ENCODE measurements at places on chromosomes 16 and 17. TPM values are rescaled to one million over a fixed set of nuclear protein-coding genes. Genes with fewer than 3 reads are reported as not detected.
A peak's percentile ranks its signal among the peaks of the same experiment; 100 is the strongest.

DNA sequence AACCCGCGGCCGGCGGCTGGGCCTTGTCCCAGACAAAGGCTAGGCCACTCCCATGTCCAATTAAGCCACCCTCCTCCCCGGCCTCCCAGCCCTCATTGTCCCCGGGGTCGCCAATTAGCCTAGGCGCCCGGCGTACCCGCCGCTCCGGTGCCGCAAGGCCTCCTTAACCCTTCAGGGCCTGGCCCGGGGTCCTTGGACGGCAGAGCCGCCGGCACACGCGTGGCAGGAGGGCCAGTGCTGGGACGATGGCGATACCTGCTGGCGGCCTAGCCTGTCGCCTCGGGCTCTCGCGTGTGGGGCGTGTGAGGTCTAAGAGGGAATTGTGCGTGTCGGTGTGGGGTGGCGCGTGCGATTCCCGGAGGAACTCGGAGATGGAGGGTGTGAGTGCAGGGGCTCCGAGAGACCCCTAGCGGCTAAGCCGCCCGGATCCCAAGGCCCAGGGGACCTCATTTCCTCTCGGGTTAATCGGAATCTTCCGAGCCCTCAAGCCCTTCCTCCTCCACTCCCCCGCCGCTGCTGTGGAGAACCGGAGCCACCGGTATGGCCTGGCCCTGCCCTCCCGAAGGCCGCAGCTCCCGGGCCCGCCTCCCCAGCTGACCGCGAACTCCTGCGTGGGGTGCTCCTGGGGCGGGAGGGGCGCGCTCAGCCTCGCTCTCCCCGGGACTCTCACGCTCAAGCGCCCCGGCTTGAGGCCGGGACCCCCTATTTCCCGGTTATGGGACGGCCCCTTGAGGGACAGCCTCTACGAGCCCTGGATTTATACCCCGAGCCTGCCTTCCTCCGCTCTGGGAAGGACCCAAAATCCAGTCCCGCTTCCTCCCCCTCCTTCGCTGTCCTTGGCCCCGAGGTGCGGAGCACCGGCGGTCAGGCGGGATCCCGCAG is 11.9 kb downstream of the TBX2 start:
- H3K36me3 ChIP-seq = no peaks in the 10 kb centered on the region
- H3K4me3 ChIP-seq = peak overlapping the region; percentile 61
- H3K4me1 ChIP-seq = peaks cover 11% of the 10 kb centered on the region
- no peak overlapping the region for H3K27ac ChIP-seq
- peaks cover 39% of the 10 kb centered on the region for H3K27me3 ChIP-seq

DNA sequence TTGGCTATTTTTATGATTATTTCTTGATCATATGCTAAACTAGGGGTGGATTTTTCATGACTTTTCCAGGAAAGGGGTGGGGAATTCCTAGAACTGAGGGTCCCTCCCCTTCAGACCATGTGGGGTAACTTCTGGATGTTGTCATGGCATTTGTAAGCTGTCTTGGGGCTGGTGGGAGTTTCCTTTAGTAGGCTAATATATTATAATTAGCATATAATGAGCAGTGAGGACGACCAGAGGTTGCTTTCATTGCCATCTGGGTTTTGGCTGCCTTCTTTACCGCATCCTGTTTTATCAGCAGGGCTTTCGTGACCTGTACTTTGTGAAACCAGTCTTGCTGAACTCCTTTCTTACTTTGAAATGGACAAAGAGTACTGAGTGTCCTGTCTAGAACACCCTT is 40.4 kb upstream of the ABCA5 start:
- H3K36me3 ChIP-seq = no peaks in the 10 kb centered on the region
- no peak overlapping the region for H3K27ac ChIP-seq
- no peak for DNase-seq
- no peaks in the 10 kb centered on the region for H3K4me1 ChIP-seq
- no peaks in the 10 kb centered on the region for H3K27me3 ChIP-seq

GRCh38 chr17:78314683-78315354 is 45.1 kb downstream of the SOCS3 start:
- H3K4me1 ChIP-seq = peaks cover 36% of the 10 kb centered on the region
- no peaks in the 10 kb centered on the region for H3K27me3 ChIP-seq
- DNase-seq = no peak
- H3K36me3 ChIP-seq = no peaks in the 10 kb centered on the region
- peak overlapping the region; percentile 19 for H3K4me3 ChIP-seq

- H3K4me1 ChIP-seq = no peaks in the 10 kb centered on the region
- no peak for DNase-seq
- H3K4me3 ChIP-seq = no peak overlapping the region
- H3K27me3 ChIP-seq = no peaks in the 10 kb centered on the region
- H3K27ac ChIP-seq = no peak overlapping the region
- no peaks in the 10 kb centered on the region for H3K36me3 ChIP-seq
These were observed 22.8 kb upstream of the RASD1 start for GRCh38 chr17:17518951-17519350.

DNA sequence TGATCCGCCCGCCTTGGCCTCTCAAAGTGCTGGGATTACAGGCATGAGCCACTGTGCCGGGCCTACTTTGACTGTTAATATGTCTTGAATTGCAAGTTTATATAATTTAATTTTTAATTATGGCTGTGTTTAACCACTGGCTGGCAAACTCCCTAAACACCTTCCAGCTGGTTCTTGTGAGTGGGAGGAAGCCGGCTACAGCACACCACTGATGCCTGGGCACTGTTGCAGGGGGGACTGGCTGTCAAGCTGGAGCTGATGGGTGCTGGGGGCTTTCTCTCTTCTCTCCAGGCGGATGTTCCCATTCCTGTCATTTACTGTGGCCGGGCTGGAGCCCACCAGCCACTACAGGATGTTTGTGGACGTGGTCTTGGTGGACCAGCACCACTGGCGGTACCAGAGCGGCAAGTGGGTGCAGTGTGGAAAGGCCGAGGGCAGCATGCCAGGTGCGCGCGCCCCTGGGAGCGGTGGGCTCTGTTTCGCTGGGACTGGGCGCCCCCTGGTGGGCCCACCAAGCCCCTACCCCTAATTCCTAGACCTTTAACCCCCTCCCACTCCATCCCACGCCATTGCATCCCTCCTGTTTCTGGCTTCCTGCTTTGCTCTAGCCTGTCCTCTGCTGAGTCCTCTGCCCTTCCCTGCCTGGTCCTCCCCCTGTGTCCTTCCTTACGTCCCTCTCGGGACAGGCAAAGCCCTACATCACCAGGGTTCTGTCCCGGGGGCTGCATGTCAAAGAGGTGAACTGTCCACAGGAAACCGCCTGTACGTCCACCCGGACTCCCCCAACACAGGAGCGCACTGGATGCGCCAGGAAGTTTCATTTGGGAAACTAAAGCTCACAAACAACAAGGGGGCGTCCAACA is 9.5 kb downstream of the TBX21 start:
- DNase-seq = peak; percentile 69
- no peak overlapping the region for H3K27ac ChIP-seq
- no peak overlapping the region for H3K4me3 ChIP-seq
- peaks cover 6% of the 10 kb centered on the region for H3K36me3 ChIP-seq
- H3K4me1 ChIP-seq = peaks cover 22% of the 10 kb centered on the region

GRCh38 chr17:44549686-44550085 is 7.6 kb upstream of the FZD2 start:
- H3K4me1 ChIP-seq = no peaks in the 10 kb centered on the region
- no peaks in the 10 kb centered on the region for H3K36me3 ChIP-seq
- H3K4me3 ChIP-seq = no peak overlapping the region
- H3K27ac ChIP-seq = no peak overlapping the region

DNA sequence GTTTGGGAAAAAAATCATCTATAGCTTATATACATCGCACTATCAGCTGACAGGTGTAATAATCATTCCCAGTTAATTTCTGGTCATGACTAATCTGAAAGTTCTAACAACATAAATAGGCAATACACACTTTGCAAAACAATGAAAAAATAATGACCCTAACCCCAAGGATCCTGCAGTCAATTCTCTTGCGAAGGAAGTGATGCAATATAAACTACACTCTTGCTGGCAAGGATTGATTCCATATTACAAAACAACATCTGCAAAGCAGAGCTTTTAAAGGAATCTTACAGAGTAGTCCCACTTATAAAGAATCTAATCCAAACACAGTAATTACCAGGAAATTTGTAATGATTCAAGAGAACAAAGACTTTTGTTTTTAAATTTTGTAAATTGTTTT is 73.4 kb downstream of the MYO1D start:
- H3K4me3 ChIP-seq = no peak overlapping the region
- no peaks in the 10 kb centered on the region for H3K27me3 ChIP-seq
- no peaks in the 10 kb centered on the region for H3K36me3 ChIP-seq
- no peak overlapping the region for H3K27ac ChIP-seq
- DNase-seq = no peak

GRCh38 chr17:1377334-1377733 is 22.7 kb downstream of the YWHAE start:
- H3K4me3 ChIP-seq = no peak overlapping the region
- H3K4me1 ChIP-seq = peaks cover 87% of the 10 kb centered on the region
- no peak overlapping the region for H3K27ac ChIP-seq
- peak; percentile 23 for DNase-seq

DNA sequence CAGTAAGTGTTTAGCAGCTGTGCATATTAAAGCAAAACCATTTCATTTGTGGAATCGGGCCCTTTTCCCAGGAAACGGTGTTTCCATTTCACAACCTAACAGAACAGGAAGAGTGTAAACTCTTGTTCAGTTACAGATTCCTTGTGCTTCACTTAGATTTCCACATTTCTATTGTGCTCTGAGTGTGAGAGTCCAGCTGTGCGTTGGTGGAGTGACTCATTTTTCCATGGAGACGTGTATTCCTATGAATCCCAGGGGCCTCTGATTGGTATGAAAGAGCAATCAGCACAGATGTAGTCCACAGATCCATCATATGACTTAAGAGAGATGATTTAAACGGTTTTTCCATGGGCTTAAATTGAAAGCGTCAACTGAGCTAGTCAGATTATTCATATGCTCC is 13.3 kb upstream of the CAVIN1 start:
- no peaks in the 10 kb centered on the region for H3K4me1 ChIP-seq
- H3K27me3 ChIP-seq = no peaks in the 10 kb centered on the region
- no peak overlapping the region for H3K4me3 ChIP-seq
- H3K27ac ChIP-seq = no peak overlapping the region
- H3K36me3 ChIP-seq = no peaks in the 10 kb centered on the region

DNA sequence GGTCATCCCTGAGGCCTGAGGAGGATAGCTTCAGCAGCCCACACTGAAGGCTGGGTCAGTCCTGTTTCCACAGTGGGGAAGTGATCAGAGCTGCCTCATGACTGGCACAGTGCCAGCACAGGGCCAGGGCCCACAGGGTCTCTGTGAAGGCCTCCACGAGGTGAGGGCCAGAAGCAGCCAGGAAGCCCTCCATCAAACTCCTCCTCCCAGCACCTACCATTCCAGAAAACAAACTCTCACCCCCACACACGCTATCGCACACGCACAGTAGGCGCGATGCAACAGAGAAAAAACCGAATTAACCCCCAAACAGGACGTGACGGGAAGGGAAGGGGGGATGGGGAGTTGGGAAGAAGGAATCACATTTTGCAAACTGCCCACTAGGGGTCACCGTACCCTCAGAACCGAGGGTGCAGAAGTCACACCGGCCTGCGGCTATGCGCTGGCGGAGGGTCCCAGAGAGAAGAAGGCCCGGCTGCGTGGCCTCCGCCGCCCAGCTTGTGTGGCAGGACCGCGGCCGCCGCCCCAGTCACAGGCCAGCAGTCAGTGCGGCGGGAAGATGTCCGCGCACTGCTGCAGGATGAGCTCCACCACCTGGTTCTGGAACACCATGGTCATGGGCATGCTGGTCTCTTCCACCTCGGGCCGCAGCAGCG is 37.6 kb downstream of the ARHGAP27 start:
- H3K4me1 ChIP-seq = no peaks in the 10 kb centered on the region
- peak overlapping the region; percentile 24 for H3K27ac ChIP-seq
- DNase-seq = peak; percentile 41
- no peak overlapping the region for H3K4me3 ChIP-seq
- H3K36me3 ChIP-seq = peaks cover 26% of the 10 kb centered on the region

DNA sequence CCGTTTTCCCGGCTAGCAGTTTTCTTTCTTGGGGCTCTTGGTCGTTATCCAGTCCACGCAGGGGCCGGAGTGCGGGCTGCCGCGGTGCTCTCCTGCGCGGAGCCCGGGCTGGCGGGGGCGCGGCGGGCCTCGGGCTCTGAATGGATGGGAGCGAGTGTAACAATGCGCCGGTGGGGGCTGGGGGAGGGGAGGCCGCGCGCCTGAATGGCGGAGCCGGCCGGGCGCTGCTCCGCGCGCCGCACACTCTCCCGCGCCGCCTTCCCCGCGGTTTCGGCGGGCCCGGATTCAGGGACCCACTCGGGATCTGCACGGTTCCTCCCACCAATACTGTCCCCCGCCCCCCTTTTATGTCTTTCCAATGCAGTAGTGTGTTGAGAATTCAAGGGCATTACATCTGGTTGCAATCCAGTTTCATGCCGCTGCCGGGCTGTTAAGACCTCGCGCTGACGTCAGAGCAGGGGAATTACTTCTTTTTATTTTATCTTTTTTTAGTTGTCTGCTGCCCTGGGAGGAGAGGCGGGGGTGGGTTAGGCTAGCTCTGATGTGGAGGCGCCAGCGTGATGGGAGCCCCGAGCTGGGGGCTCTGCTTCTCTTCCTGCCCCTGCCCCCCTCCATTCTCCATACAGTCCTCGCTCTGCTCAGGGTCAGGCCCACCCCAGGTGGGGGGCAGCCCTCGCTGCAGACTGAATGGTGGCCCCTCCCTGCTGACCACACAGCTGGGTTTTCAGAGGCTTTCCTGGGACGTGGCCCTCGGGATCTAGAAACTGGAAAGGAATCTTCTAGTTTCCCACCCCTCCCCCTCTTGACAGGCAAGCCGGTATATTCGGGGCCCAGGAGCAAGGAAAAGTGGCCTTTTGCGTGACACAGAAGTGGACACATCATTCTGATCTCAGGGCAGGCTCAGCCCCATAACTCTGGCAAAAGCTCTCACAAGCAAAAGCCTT is 1.8 kb downstream of the RAI1 start:
- no peaks in the 10 kb centered on the region for H3K27me3 ChIP-seq
- H3K36me3 ChIP-seq = no peaks in the 10 kb centered on the region
- peaks cover 20% of the 10 kb centered on the region for H3K4me1 ChIP-seq
- DNase-seq = peak; percentile 75
- H3K4me3 ChIP-seq = peak overlapping the region; percentile 66

- H3K4me3 ChIP-seq = no peak overlapping the region
- H3K4me1 ChIP-seq = no peaks in the 10 kb centered on the region
- no peak overlapping the region for H3K27ac ChIP-seq
- no peaks in the 10 kb centered on the region for H3K27me3 ChIP-seq
- peaks cover 3% of the 10 kb centered on the region for H3K36me3 ChIP-seq
These were observed 142.7 kb upstream of the C17orf78 start for GRCh38 chr17:37233036-37233435.

The CDRT4 gene
- 2.7 TPM for total RNA-seq

The PRSS27 gene
- total RNA-seq = 1.3 TPM

The KRTAP16-1 gene
- total RNA-seq = not detected

The MYCBPAP gene
- 0.83 TPM for total RNA-seq
